ENCODE measurements at places on chromosomes 12 and 14.
A peak's percentile ranks its signal among the peaks of the same experiment; 100 is the strongest.

DNA sequence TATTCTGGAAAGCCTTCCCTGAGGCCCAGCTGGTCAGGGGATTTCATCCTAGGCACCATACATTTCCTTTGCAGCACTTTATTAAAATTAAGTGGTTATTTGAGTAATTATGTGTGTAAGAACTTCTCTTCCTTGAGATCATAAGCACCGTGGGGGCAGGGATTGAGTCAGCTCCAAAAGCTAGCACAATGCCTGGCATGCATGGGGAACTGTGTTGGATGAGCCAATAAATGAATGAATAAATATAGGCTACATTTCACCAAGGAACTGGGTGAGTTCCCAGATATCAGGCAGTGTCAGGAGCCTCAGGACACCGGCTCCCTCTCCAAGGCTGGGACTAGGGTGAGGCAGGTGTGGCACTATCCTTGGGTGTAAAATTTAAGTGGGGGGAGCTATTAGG lies 82.8 kb upstream of the FBXO21 start:
- no peak for DNase-seq

DNA sequence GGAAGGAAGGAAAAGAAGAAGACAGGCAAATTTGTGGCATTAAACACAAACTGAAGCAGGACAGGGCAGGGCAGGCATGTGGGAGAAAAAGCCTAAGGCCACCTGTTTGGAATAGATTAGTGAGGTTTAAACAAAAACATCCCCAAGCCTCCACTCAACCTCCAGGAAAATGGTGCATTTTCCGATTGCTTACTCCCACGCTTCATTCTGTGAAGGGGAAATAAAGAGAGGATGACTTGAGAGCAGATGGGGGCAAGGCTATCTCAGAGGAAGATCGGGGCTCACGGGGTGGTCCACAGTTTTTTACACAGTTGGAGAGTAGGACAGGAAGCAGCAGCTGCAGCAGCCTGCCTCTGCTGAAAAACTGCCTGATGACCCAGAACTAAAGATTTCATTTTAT lies 250.9 kb downstream of the DUSP6 start:
- DNase-seq = no peak

DNA sequence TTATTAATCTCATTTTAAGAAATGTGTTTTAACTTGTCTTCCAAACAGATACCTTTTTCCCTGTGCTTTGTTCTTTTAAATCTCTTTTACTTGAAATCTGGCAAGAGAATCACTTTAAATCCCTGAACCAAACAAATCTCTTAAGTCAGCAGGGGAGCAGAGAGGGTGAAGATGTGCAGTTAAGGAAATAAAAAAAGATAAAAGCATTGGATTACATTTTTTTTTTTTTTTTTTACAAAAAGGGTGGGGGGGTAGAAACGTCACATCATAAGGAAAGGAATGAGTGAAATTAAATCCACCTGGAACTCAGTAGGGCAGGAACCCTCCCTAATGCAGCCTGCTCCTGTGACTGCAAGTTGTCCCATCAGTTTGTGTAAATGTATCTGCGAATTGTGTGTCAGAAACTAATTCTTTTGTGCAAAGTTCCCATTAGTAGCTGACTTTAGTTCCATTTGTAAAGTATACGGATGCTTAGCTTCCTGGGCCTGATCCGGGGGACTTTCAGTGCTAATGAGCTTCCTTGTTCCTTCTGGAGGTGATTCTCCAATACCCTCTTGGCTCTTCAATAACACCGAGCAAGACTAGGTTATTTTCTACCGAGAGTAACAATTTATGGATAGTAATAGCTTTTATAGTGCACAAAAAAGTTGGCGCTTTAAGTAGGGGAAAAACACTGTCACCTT lies 1.5 kb downstream of the TTC6 start:
- no peak for DNase-seq

DNA sequence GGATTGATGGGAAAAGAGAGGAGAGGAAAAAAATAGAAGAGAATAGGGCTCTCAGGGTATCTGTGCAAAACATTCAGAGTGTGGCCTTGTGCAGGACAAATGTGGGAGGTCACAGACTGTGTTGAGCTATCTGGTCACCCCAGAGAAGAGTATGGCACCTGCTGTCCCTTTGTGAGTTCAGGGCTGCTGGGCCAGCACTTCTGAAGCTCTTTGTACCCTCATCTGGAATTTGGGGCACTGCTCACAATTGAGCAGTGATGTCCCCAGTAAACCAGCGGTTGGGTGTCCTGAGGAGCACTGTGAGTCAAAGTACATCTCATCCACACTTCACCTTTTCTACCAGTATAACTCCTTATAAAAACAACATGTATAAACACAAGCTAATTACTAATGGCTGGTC lies 2.6 kb upstream of the KRT81 start:
- DNase-seq = no peak

- no peak for DNase-seq
These were observed 6.0 kb downstream of the HMGA2 start for GRCh38 chr12:65830305-65830704.

DNA sequence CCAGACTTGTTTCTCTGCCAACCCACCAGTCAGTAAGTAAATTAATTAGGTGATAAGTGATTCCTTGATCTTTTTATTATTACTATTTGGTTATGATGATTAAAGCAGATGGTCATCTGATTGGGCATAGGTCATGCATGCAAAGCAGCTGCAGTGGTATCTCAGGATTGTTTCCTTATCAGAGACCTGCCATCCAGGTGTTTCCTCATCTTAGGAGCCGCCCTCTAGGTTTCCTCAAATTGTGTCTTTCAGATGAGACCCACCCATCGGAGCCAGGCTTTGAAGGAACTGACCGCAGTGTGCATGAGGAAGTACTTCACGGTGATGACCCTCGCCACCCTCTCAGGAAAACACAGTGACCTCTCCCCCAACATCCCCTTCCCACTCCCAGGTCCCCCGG lies 63.3 kb downstream of the ZFP36L1 start:
- no peak for DNase-seq

DNA sequence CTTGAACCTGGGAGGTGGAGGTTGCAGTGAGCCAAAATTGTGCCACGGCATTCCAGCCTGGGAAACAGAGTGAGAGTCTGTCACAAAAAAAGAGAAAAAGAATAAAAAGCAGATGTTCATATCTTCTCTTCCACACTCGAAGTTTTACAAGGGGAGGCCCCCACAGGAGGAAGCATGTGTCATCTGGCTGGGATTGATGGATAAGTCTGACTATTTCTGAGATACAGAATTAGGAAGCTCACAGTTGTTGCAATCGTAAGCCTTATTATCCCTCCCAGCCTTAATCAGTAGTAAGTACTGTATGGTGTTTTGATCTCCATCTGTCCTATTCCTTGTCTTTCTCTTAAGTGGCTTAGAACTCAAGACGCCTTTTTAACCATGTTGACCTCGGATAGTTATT lies 31.9 kb upstream of the RASSF8 start:
- DNase-seq = no peak

GRCh38 chr14:43207189-43207588 lies 1299.9 kb downstream of the FSCB start:
- no peak for DNase-seq

GRCh38 chr14:23864861-23865260 lies 88.7 kb upstream of the DHRS4 start:
- no peak for DNase-seq

GRCh38 chr12:90322006-90322405 lies 613.4 kb upstream of the ATP2B1 start:
- no peak for DNase-seq

DNA sequence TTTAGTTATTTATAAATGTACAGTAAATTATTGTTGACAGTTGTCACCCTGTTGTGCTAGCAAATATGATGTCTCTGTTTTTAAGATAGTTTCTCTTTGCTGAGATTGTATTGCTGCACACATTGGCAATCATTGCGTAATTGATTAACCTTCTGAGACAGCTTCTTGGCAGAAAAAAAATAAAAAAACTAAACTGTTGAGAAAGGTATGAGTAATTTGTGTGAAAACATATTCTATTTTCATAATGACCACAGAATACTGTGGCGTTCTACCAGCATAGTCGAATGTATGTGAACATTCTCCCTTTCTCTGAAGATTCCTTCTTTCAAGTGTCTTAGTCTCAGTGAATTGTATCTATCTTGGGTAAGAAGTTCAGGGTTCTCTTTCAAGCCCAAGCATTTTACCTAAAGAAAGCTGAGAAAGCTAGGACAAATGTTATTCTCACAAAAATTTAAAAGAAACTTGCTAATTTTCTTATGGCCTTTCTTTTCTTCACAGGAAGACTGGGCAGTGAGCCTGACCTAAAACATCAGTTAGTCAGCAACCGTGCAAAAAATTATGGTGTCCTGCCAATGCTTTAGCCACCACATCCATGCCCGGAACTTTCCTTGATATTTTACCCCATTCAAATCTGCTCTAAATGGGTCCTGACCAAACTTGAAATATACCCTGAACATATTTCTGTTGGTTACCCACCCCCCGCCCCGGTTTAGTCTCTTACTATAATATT lies 69.0 kb upstream of the REP15 start:
- no peak for DNase-seq

DNA sequence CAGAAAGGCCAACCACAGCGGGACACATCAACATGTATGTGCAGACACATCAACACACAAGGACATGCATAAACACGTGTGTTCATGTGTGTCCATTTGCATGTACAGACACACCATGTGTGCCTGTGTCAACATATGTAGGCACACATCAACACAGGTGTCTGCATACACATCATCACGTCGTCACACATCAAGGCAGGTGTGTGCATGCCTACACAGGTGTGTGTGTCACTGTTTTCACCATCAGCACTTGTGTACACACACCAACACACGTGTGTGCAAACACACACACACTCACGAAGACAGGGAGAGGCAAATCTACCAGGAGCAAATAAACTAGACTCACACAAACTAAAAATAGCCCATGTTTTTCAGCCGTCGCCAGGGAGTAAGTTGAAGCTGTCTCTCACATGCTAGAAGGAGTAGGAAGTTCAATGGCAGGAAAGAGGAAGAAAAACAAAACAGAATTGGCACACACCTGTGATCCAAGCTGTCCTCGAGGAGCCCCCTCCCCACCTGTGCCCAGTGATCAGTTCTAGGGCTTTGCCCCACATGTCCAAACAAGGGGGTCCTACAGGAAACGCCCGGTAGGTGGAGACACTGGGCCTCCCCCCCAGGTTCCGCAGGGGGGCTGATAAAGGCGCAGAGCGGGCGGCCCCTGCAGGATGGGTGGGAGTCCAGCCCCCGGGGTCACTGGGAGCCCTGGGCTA lies 7.4 kb downstream of the SCARB1 start:
- no peak for DNase-seq

DNA sequence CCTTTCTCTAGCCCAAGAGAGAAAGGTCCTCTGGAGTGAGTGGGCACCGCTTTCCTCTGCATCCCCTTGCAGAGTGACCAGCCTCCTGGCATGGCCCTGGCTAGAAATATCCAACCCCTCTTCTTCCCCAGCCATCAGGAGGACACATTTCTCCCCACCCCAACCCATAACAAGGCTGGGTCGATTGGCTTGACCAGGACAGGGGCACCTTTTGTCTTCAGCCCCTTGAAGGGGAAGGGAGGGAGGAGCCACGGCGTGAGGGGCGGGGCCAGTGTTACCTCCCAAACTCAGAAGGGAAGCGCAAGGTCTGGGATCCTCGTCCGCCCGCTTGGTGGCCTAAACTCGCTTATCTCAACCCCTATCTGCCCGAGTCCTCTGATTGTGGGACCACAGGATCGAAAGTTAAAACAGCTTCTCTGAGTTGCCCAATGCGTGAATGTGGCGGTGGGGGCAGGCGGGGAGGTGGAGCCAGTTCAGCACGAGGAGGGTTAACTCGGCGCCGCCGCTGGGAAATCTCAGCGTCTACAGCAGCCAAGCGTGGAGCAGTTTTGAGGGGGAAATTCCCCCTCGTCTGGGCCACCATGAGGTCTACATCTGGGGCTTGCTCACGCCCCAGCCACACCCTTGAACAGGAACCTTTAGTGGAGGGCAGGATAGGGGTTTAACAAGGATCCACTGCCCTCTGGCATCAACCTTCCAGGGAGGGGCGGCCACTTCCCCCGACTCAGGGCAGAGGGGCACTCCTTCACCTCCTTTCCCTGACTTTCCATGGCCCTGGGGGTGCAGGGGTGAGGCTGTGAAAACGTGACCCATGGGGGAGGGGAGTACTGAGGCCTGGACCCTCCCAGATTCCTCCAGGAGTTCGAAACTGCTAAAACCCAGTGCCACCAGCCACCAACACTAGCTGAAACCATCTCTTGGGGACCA lies 795 bp downstream of the STAT6 start:
- peak; percentile 74 for DNase-seq

DNA sequence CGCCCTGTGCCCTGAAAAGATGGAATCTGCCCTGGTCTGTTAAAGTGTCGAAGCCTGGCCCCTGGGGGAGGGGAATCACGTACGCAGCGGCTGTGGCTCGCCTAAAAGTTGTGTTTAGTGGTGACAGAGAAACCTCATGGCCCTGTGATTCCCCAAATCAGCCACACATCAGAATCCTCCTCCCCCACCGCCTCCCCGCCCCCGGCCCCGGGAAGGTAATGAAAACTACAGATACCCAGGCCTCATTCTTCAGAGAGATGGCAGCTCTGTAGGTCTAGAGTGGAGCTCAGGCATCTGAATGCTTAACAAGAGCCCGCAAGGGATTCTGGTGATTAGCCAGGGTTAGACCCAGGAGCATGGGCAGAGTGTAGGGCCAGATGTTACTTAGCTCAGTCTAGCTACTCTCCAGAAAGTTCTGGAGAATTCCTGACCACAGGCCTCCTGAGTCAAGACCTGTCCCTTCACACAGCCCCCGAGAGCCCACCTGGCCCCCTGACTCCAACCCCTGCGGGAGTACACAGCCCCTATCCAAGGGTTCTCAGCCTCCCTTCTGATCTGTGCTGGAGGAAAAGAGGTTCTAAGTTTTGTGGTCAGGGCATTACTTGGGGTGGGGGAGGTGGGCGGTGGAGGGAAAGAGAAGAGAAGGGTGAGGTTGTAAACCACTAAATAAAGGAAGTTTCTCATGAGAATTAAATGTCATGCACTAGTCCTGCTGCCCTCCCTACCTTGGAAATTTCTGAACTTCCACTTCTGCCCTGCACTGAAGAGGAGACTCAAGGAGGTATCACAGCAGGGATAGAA lies 114.8 kb downstream of the PLXNC1 start:
- peak; percentile 69 for DNase-seq

DNA sequence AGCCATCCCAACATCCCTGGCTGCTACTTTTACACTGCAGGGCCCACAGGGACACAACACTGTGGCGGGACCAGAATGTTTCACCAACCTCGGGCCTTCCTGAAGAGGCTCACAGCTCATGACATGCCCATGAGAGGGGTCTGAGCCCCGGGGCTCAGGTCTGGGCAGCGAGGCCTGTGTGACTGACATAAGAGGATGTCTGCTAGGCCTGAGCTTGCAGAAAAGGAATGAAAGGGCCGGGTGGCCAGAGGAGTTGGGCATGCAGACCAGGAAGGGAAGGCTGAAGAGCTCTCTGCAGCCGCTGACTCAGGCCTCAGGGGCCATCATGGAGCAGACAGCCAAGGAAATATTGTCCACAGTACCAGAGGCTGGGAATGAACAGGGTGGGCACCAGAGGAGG lies 18.3 kb upstream of the VSX2 start:
- DNase-seq = no peak

- DNase-seq = no peak
These were observed 222.0 kb upstream of the CPNE8 start for GRCh38 chr12:39127401-39127800.

DNA sequence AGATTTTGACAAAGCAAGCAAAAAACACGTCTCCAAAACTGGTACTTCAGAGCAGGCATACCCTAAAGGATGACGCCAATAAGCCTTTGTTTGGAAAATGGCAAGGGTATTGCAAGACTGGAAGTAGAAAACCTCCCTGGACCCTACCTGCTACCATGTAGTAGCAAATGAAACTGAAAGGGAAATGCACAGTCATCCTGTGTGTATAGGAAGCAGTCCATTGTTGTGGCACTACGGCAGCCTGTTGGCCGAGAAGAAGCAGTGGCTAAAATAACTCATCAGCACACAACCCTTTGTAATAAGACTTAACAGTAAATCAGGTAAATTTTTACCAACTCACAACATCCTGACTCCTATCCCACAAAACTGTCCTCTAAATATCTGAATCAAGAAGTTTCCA lies 386.4 kb downstream of the RGS6 start:
- DNase-seq = no peak
